ENCODE measurements at places on chromosomes 5 and 9.

- DNase-seq: peak; percentile 30
Observed at GRCh38 chr5:159663986-159664385, 252.3 kb upstream of the ADRA1B start.

GRCh38 chr5:115530426-115530825 lies 14.1 kb downstream of the FEM1C start:
- peak; percentile 31 for DNase-seq

DNA sequence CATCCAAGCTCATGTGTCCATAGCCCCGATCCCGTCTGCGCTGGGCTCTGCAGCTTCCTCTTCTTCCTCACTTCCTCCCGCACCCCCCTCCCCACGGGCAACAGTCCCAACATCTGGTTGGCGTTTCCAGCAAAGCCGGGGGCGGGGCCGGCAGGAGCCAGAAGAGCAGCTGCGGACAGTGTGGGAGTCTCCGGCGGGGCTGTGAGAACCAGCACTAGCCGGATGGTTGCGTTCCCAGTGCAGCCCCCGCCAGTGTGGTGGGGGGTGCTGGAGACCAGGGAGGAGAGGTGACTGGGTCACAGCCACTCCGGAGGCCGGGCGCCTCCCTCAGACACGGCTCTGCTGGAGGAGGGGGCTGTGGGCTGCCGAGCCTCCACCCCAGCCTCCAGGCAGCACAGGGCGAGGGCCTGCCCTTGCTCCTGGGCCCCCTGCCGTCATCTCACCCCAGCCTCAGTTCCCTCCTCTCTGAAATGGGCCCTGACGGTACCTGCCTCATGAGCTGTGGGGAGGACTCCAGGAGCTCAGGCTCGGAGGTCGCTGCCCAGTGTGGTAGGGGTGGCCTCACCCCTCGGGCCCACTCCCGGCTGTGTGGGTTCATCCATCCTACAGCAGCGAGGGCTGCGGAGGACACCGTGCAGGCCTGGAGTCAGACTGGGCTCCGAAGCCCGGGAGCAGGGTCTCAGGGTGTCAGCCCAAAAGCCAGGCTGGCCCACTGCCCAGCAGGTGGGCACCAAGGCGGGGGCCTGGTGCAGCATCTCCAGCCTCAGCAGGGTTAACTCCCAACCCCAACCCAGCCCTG lies 41.5 kb upstream of the NOTCH1 start:
- DNase-seq: peak; percentile 63

- no peak for DNase-seq
Observed at GRCh38 chr5:78545406-78545805, 103.2 kb downstream of the LHFPL2 start.

DNA sequence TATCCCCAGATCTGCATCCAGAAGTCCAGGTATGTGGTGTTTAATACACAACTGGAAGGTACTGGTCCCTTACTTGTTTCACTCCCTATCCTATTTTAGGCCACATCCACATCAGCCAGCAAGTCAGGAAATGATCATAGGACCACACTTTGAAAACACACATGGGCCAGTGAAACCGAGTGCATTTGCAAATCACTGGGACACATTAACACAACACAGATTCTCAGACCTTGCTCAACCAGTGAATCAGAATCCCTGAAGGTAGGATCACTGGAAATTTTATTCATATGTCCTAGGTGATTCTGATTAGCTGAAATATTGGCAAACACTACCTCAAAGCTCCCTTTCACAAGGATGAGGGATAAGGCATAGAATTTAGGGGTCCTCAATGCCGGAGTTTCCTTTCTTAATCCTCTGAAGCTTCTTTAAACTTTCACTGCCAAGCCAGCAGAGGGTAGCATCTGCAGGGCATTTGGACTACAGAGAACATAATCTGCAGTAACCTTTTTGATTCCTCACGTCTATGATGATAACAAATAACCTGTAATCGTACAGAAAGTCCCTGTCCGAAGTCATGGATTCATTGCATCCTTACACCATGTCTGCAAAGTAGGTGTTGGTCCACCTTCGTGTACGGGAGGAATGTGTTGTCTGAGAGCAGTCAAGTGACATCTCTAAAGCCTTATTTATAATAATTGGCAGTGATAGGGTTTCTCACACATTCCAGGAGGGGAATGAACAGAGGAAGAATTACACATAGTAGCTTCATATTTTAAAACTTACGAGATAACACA lies 11.0 kb upstream of the ABLIM3 start:
- peak; percentile 44 for DNase-seq

DNA sequence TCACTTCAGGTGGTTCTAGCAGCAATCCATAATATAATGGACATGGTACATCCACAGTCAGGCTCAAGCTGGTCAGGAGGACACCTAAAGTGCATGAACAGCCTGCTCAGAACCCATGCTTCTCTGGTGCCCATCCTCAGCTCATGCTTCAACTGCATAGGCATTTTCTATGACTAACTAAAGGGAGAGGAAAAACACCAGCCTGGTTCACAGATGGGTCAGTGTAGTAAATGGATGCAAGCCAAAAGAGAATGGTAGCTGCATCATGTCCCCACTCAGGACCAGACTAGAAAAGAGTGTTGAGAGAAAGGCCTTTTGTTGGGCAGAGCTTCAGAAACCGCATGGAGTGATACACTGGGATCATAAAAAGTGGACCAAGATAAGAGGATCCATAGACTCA lies 556.6 kb downstream of the TLE1 start:
- DNase-seq: no peak

DNA sequence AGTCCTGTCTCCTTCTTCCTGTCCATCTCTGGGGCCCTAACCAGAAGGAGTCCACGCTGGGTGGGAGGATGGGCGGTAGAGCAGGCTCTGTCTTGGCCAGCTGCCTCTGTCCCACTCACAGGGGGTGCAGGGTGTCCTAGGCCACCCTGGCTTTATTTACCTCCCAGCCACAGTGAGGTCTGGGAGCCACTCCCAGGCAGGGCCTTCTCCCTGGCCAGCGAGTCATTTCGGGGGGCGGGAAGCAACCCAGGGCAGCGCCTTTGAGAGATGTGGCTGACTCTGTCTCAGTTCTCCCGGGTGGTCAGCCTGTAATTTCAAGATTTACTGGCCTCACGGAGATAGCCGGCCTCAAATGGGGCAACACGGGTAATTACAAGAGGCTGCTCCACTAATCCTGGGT lies 67.4 kb upstream of the PTCH1 start:
- no peak for DNase-seq

DNA sequence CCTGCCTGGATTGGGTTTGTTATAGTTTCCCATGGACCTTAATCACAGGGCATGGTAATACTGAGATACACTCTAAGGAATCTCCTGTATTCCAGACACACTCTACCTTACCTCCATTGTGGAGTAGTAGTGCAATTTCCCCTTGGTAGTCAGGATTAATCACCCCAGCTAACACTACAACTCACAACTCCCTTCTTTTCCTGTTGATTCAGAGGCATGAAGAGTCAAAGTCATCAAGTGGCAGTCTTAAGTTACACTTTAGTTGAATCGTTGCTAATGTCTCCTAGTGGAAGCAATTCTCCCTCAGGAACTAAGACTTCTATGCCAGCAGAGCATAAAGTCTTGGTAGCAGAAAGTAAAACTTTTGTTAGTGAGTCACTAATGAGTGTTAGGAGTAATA lies 122.7 kb upstream of the APC start:
- peak; percentile 21 for DNase-seq

- DNase-seq: no peak
Observed at GRCh38 chr5:83512061-83512745, 40.7 kb downstream of the VCAN start.

DNA sequence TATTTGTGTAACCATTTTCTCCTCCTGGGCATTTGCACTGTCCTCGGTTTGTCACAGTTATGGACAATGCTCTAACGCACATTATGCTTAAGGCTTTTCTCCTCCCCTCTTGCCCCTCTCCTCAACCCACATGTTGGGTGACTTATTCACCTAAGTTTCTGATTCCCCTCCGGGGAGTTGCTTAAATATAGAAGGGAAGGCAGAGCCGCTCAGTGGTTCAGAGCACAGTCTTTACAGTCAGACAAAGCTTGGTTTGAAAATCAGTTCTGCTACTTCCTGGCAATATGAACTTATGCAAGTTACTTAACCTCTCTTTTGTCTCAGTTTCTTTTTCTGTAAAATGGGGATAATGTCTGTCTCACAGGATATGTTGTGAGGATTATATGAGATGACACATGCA lies 41.2 kb upstream of the SPRY4 start:
- no peak for DNase-seq

DNA sequence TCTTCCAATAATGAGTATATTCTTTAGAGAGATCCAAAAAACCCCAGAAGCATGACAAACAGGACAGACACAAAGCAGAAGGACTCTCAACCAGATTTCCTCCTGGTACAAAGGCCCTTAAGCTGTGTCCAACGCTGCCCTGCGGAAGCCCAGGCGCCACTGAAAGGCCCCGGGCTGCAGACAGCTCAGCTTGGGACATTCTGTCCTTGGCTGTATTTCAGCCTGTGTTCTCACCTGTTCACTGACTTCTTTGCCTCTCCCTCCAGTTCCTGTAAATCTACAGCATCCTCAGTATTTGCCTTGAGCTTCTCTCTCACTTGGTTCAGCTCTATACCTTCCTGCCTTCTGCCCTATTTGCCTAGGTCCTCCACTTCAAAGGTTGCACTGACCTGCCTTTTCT lies 96.5 kb downstream of the SH3TC2 start:
- DNase-seq: no peak

DNA sequence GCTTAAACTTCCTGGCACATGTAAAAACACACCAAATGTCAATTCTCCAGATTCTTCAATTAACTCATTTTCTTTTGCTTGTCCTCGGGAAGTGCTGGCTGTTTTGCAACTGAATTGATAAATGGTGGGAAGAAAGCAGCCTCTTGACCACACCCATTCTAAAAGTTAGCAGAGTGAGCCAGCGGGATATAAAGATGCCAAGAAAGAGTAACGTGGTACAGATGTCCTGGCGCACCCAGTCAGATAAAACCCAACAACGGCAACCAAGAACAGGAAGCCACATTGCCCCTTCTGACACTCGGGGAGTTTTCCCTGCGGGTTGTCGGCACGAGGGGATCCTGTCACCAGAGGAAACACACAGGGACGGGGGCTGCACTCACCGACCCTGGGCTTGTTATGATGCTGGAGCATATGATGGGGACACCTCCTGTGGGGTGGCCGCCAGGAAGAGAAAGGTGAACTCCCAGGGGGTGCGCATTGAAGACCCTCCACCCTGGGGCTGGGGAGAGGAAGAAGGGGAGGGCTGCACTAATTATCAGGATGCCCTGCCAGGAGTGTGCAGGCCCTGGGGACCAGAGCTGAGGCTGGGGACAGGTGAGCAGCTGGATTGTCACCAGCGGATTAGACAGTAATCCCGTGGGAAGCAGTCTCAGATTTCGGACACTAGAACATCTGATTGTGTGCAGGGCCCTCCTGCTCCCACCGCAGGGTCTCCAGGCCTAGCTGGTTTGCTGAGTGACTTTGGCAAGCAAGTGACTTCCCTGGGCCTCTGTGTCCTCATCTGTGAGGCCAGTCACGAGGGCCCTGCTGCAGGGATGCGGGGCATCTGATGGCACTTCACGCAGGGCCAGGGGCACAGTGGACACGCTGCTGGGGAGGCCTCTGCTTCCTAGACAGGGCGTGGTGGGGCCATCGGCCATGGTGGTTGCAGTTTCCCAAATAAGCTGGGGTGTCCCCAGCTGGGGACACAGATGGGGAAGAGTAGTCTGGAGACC lies 59.2 kb downstream of the CRB2 start:
- DNase-seq: peak; percentile 48

GRCh38 chr5:145540375-145540774 lies 294.8 kb downstream of the PRELID2 start:
- peak; percentile 7 for DNase-seq

DNA sequence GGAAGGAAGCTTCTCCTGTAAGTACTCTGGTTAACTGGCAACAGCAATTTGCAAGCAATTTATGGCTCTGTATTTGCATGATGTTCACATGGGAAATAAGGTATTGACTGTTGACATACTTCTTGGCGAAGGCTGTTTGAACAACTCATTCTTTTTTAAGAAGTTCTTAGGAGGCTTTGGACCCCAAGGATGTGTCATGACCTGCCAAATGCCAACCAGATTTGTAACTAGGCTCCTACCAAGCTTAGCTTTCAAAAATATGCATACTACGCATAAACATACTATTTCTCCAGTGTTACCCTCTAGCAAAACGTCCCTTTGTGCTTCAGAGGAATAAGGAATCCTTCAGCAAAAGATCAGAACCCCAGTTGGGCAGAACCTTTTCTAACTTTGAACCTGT lies 165.2 kb upstream of the MSX2 start:
- no peak for DNase-seq

- DNase-seq: no peak
Observed at GRCh38 chr5:16976625-16977008, 40.5 kb upstream of the MYO10 start.

- DNase-seq: no peak
Observed at GRCh38 chr9:9920425-9921060, 692.3 kb downstream of the PTPRD start.

DNA sequence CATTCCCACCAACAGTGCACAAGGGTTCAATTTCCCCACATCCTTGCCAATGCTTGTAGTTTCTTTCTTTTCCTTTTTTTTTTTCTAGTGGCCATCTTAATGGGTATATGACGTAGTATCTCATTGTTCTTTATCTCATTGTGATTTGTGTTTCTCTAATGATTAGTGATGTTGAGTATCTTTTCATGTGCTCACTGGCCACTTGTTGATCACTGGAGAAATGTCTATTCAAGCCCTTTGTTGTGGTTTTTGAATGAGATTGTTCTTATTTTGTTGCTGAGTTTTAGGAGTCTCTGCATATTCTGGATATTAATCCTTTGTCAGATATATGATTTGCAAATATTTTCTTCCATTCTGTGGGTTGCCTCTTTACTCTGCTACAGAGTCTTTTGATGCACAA lies 1.6 kb upstream of the TMED9 start:
- no peak for DNase-seq

- no peak for DNase-seq
Observed at GRCh38 chr9:71271602-71272001, 150.2 kb upstream of the TRPM3 start.

GRCh38 chr9:92175441-92175840 lies 60.2 kb upstream of the SPTLC1 start:
- no peak for DNase-seq

- DNase-seq: peak; percentile 15
Observed at GRCh38 chr5:154647761-154648145, 107.4 kb upstream of the LARP1 start.

DNA sequence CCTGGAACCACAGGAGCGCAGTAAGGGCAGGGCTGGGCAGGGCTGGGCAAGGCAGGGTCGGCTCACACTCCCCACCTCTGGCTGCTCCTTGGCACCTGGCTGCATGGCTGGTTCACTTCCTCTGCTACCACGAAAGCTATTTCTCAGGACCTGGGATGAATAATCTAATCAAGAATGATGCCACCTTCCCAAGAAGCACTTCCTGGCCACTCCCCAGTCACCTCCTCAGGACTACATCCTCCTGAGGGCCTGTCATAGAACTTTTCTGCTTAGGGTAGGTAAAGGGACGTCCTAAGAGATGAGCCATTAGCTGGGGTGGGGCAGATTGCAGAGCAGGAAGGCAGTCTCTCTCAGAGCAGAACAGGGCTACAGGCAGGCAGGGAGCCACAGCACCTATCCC lies 288.2 kb upstream of the MAP3K1 start:
- DNase-seq: no peak
